Osteoblast (primary cell): ENCODE measurements at places on chromosomes 12 and 14. TPM values are rescaled to one million over a fixed set of nuclear protein-coding genes. Genes with fewer than 3 reads are reported as not detected.

CLEC2D gene
- total RNA-seq: 9.4 TPM in 2 replicates

- H3K4me3 ChIP-seq: no peak overlapping the region
- H3K4me1 ChIP-seq: no peaks in the 10 kb centered on the region
- H3K27me3 ChIP-seq: no peaks in the 10 kb centered on the region
- DNase-seq: no peak
- no peak overlapping the region for H3K27ac ChIP-seq
Observed at GRCh38 chr12:44148936-44149335, 313.1 kb downstream of the TMEM117 start.

MGST1 gene
- 72.7 and 81.9 TPM in 2 replicates for total RNA-seq

IGFBP6 gene
- total RNA-seq: 431 and 577 TPM in 2 replicates

GRCh38 chr14:76053572-76054355 is 68.2 kb downstream of the IFT43 start:
- no peaks in the 10 kb centered on the region for H3K27me3 ChIP-seq
- H3K36me3 ChIP-seq: no peaks in the 10 kb centered on the region
- no peak overlapping the region for H3K27ac ChIP-seq
- no peaks in the 10 kb centered on the region for H3K4me1 ChIP-seq
- DNase-seq: no peak

DIO2 gene
- total RNA-seq: 0.29 and 1.1 TPM in 2 replicates

GRCh38 chr12:92076101-92076500 is 69.5 kb downstream of the BTG1 start:
- peaks cover 61% of the 10 kb centered on the region for H3K4me1 ChIP-seq
- no peak for DNase-seq
- no peaks in the 10 kb centered on the region for H3K36me3 ChIP-seq
- H3K27me3 ChIP-seq: no peaks in the 10 kb centered on the region

- no peaks in the 10 kb centered on the region for H3K36me3 ChIP-seq
- peaks cover 2% of the 10 kb centered on the region for H3K27me3 ChIP-seq
- no peak for DNase-seq
- H3K27ac ChIP-seq: no peak overlapping the region
- H3K4me1 ChIP-seq: no peaks in the 10 kb centered on the region
- no peak overlapping the region for H3K4me3 ChIP-seq
Observed at GRCh38 chr14:22718091-22718490, 48.4 kb upstream of the OXA1L start.

DNA sequence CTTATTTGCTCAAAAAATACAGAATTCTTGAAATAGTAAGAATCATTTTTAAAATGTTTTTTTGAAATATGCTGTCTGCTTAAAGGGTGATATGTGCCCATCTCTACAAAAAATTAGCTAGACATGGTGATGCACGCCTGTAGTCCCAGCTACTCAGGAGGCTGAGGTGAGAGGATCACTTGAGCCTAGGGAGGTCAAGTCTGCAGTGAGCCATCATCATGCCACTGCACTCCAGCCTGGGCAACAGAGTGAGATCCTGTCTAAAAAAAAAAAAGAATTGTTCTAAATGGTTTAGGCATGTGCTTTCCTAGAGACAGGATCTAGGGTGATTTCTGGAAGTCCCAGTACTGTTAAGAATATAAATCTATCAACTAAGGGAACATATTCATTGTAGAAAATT is 75.6 kb upstream of the HECTD1 start:
- no peaks in the 10 kb centered on the region for H3K27me3 ChIP-seq
- peak overlapping the region; percentile 46 for H3K27ac ChIP-seq
- H3K4me1 ChIP-seq: peaks cover 3% of the 10 kb centered on the region
- DNase-seq: no peak

GRCh38 chr12:47200446-47200845 is 120.7 kb upstream of the AMIGO2 start:
- no peaks in the 10 kb centered on the region for H3K36me3 ChIP-seq
- H3K27me3 ChIP-seq: no peaks in the 10 kb centered on the region
- no peak for DNase-seq
- no peak overlapping the region for H3K27ac ChIP-seq
- no peaks in the 10 kb centered on the region for H3K4me1 ChIP-seq
- no peak overlapping the region for H3K4me3 ChIP-seq

GRCh38 chr12:48545833-48546469 is 20.5 kb downstream of the OR8S1 start:
- H3K4me3 ChIP-seq: no peak overlapping the region
- no peaks in the 10 kb centered on the region for H3K4me1 ChIP-seq
- H3K27ac ChIP-seq: no peak overlapping the region
- no peak for DNase-seq

DNA sequence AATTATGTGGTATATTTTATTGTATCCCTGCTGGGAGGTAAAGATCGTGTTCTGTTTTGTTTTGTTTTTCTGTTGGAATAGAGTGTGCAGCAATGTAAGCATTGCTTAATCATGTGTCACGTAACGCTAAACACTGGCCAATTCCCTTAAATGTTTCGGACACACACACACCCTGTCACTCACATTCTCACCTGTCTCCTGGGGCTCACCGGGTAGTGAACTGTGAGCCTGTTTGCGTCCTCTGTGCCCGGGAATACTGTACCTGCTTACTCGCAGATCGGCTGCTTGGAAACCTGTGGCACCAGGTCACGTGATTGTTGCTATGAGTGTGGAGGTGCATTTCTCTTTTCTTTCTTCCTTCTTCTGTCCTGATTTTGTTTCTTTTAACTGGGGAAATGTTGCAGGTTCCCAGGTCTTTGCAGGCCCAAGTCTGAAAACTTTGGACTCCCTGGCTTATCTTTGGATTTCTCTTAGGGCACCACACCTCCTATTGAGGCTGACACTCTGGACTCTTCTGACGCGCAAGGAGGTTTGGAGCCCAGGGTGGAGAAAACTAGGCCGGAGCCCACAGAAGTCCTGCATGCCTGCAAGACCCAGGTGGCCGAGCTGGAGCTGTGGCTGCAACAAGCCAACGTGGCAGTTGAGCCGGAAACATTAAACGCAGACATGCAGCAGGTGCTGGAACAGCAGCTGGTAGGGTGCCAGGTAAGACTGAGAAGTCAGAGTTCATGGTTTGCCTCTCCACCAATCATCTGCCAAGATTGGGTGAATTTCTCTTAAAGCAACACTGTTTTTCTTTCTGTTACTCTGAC is 181.1 kb downstream of the ESR2 start:
- no peaks in the 10 kb centered on the region for H3K36me3 ChIP-seq
- no peak for DNase-seq
- no peak overlapping the region for H3K4me3 ChIP-seq
- peaks cover 5% of the 10 kb centered on the region for H3K4me1 ChIP-seq

- no peak overlapping the region for H3K27ac ChIP-seq
- H3K27me3 ChIP-seq: no peaks in the 10 kb centered on the region
- H3K4me1 ChIP-seq: no peaks in the 10 kb centered on the region
- DNase-seq: no peak
- H3K36me3 ChIP-seq: no peaks in the 10 kb centered on the region
- H3K4me3 ChIP-seq: no peak overlapping the region
Observed at GRCh38 chr14:75926431-75927115, 55.2 kb downstream of the TGFB3 start.

- H3K27me3 ChIP-seq: no peaks in the 10 kb centered on the region
- no peak overlapping the region for H3K4me3 ChIP-seq
- no peak overlapping the region for H3K27ac ChIP-seq
- no peak for DNase-seq
Observed at GRCh38 chr14:33206981-33207380, 268.3 kb downstream of the NPAS3 start.

GRCh38 chr12:118704527-118705241 is 276.7 kb upstream of the SRRM4 start:
- H3K36me3 ChIP-seq: no peaks in the 10 kb centered on the region
- no peak overlapping the region for H3K4me3 ChIP-seq
- H3K27me3 ChIP-seq: no peaks in the 10 kb centered on the region
- DNase-seq: no peak
- no peak overlapping the region for H3K27ac ChIP-seq

- no peak overlapping the region for H3K4me3 ChIP-seq
- no peaks in the 10 kb centered on the region for H3K27me3 ChIP-seq
Observed at GRCh38 chr14:90641615-90642243, 174.5 kb downstream of the TTC7B start.

CD163 gene
- total RNA-seq: under 0.01 TPM in 2 replicates

DNA sequence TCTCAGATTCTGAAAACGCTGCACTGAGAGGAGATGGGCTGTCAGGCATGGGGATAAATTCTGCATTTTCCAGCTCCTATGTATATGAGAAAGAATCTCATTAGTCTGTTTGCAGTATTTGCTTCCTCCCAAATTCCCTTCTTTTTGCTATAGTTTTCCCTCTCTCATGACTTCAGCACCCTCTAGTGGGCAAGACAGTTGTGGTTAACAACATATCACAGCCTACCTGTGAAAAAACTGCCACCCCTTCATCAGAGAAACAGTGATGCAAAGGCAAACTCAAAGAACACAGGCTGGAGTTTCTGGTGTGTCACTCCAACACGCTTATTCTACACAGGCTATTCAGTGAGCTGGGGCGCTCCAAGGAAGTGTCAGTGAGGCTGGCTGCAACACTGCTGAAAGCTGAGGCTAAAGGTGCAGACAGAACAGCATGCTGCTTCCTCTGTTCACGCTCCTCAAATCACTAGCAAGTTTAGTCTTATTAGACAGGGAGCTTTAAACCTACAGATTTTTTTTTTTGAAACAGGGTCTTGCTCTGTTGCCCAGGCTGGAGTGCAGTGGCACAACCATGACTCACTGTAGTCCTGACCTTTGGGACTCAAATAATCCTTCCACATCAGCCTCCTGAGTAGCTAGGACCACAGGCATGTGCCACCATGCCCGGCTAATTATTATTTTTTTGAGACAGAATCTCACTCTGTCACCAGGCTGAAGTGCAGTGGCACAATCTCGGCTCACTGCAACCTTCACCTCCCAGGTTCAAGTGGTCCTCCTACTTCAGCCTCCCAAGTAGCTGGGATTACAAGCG is 19.3 kb downstream of the ZC2HC1C start:
- DNase-seq: peak; percentile 84
- H3K27me3 ChIP-seq: no peaks in the 10 kb centered on the region
- H3K4me1 ChIP-seq: no peaks in the 10 kb centered on the region

ATF1 gene
- total RNA-seq: 24.2 and 29.0 TPM in 2 replicates

GRCh38 chr12:111056618-111057521 is 136.5 kb upstream of the MYL2 start:
- no peaks in the 10 kb centered on the region for H3K27me3 ChIP-seq
- H3K4me3 ChIP-seq: no peak overlapping the region
- DNase-seq: no peak
- H3K27ac ChIP-seq: no peak overlapping the region
- no peaks in the 10 kb centered on the region for H3K4me1 ChIP-seq

ERP27 gene
- not detected in 2 replicates for total RNA-seq

ATP23 gene
- total RNA-seq: 5.1 and 6.2 TPM in 2 replicates

- H3K4me1 ChIP-seq: no peaks in the 10 kb centered on the region
- H3K4me3 ChIP-seq: no peak overlapping the region
- no peak for DNase-seq
- peaks cover 9% of the 10 kb centered on the region for H3K27me3 ChIP-seq
- no peak overlapping the region for H3K27ac ChIP-seq
- no peaks in the 10 kb centered on the region for H3K36me3 ChIP-seq
Observed at GRCh38 chr12:48542300-48542928, 17.0 kb downstream of the OR8S1 start.

GRCh38 chr12:25106818-25107217 is 88.1 kb downstream of the DNAI7 start:
- DNase-seq: no peak
- H3K4me3 ChIP-seq: no peak overlapping the region
- no peaks in the 10 kb centered on the region for H3K27me3 ChIP-seq
- no peaks in the 10 kb centered on the region for H3K36me3 ChIP-seq
- H3K4me1 ChIP-seq: no peaks in the 10 kb centered on the region

GRCh38 chr12:1504895-1505311 is 89.5 kb downstream of the FBXL14 start:
- no peak overlapping the region for H3K27ac ChIP-seq
- H3K4me1 ChIP-seq: peaks cover 5% of the 10 kb centered on the region
- no peaks in the 10 kb centered on the region for H3K27me3 ChIP-seq
- no peaks in the 10 kb centered on the region for H3K36me3 ChIP-seq
- no peak overlapping the region for H3K4me3 ChIP-seq

- no peak for DNase-seq
- H3K36me3 ChIP-seq: no peaks in the 10 kb centered on the region
- H3K27me3 ChIP-seq: no peaks in the 10 kb centered on the region
- H3K4me3 ChIP-seq: no peak overlapping the region
- no peak overlapping the region for H3K27ac ChIP-seq
Observed at GRCh38 chr14:67977434-67978034, 158.0 kb downstream of the RAD51B start.

TMEM229B gene
- 5.8 and 8.3 TPM in 2 replicates for total RNA-seq

GIT2 gene
- total RNA-seq: 43.4 and 45.4 TPM in 2 replicates

GRCh38 chr12:124833693-124834122 is 30.0 kb downstream of the SCARB1 start:
- H3K4me3 ChIP-seq: no peak overlapping the region
- peak; percentile 13 for DNase-seq
- no peaks in the 10 kb centered on the region for H3K36me3 ChIP-seq
- no peak overlapping the region for H3K27ac ChIP-seq
- H3K27me3 ChIP-seq: no peaks in the 10 kb centered on the region
- peaks cover 13% of the 10 kb centered on the region for H3K4me1 ChIP-seq

GRCh38 chr12:109581856-109582255 is 8.3 kb downstream of the MVK start:
- no peak overlapping the region for H3K27ac ChIP-seq
- DNase-seq: peak; percentile 96
- no peak overlapping the region for H3K4me3 ChIP-seq
- no peaks in the 10 kb centered on the region for H3K4me1 ChIP-seq
- no peaks in the 10 kb centered on the region for H3K27me3 ChIP-seq

- H3K4me1 ChIP-seq: no peaks in the 10 kb centered on the region
- H3K27ac ChIP-seq: no peak overlapping the region
- no peak overlapping the region for H3K4me3 ChIP-seq
- no peak for DNase-seq
- H3K36me3 ChIP-seq: no peaks in the 10 kb centered on the region
Observed at GRCh38 chr14:95255013-95255412, 64.7 kb downstream of the CLMN start.

- no peak overlapping the region for H3K4me3 ChIP-seq
- peak; percentile 92 for DNase-seq
- H3K4me1 ChIP-seq: peaks cover 18% of the 10 kb centered on the region
- H3K36me3 ChIP-seq: peaks cover 94% of the 10 kb centered on the region
Observed at GRCh38 chr14:102020058-102020971, 55.9 kb downstream of the DYNC1H1 start.

- no peaks in the 10 kb centered on the region for H3K27me3 ChIP-seq
- H3K4me3 ChIP-seq: no peak overlapping the region
- H3K36me3 ChIP-seq: no peaks in the 10 kb centered on the region
- H3K27ac ChIP-seq: no peak overlapping the region
- peaks cover 29% of the 10 kb centered on the region for H3K4me1 ChIP-seq
Observed at GRCh38 chr14:59424341-59425071, 40.7 kb downstream of the GPR135 start.

TBC1D30 gene
- total RNA-seq: 0.29 and 0.72 TPM in 2 replicates

GRCh38 chr12:93550748-93551611 is 21.5 kb upstream of the SOCS2 start:
- H3K4me1 ChIP-seq: no peaks in the 10 kb centered on the region
- H3K4me3 ChIP-seq: no peak overlapping the region
- no peak for DNase-seq
